ENCODE measurements at places on chromosomes 6 and 20.
A peak's percentile ranks its signal among the peaks of the same experiment; 100 is the strongest.

GRCh38 chr6:107576852-107577251 lies 86.9 kb downstream of the SOBP start:
- no peak for DNase-seq

DNA sequence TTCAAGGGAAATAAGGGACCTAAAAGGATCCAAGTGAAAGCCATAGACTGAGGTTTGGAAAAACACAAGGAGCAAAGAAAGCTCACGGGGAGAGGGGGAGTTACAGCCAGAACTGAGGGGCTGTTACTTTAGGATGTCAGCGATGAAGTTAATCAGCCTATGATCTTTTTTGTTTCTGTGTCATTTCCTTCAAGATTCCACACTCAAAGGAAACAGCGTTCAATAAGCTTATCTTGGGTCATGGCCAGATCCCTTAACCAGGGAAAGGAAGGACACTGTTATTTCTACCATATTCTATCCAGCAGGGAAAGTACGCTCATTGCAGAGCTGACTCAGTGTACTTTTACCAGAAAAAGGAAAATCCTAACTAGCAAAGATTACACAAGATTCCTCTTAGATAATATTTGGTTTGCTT lies 132.8 kb downstream of the PFDN4 start:
- no peak for DNase-seq

GRCh38 chr6:96834070-96834469 lies 3.2 kb downstream of the GPR63 start:
- DNase-seq: no peak

DNA sequence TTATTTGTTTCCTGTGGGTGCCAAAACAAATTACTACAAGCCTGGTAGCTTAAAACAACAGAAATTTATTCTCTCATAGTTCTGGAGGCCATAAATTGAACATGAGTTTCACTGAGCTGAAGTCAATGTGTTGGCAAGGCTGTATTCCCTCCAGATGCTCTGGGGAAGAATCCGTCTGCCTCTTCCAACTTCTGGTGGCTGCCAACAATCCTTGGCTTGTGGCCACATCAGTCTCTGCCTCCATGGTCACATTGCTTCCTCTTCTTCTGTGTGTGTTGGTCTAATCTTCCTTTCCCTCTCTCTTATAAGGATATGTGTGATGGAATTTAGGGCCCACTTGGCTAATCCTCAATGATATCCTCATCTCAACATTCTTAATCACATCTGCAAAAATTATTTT lies 92.8 kb upstream of the EPB41L1 start:
- no peak for DNase-seq

GRCh38 chr6:56951049-56951831 lies 3.7 kb upstream of the BEND6 start:
- no peak for DNase-seq

GRCh38 chr6:117396228-117396627 lies 29.5 kb downstream of the ROS1 start:
- no peak for DNase-seq

GRCh38 chr6:13526727-13527670 lies 39.6 kb upstream of the GFOD1 start:
- DNase-seq: peak; percentile 28

- no peak for DNase-seq
Observed at GRCh38 chr6:104521176-104521575, 338.5 kb downstream of the HACE1 start.

DNA sequence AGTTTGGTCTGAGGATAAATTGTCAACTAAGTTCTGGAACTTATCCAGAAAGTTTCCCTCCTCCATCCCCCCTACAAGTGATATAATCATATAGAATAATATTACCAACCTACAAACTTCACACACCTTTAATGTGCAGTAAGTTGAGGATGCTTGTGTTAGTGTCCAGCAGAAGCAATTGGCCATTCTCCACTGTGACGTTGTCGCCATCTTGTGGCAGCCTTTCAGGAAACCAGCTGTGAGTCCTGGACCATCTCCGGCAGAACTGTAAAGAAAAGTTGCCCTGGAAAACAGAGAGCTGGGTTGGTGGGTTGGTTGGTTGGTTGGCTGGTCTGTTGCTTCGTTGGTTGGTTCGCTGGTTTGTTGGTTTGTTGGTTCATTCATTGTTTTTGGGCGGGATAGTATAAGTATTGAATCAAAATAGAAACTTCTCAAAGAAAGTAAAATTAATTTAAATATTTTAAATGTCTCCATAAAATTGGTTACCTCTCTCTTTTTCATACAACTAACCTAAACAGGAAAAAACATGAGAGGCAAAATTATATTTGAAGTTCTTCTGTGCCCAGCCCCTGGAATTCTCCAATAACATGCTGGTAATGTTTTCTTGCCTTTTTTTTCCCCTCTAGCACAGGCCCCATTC lies 127.5 kb downstream of the PKHD1 start:
- DNase-seq: no peak

DNA sequence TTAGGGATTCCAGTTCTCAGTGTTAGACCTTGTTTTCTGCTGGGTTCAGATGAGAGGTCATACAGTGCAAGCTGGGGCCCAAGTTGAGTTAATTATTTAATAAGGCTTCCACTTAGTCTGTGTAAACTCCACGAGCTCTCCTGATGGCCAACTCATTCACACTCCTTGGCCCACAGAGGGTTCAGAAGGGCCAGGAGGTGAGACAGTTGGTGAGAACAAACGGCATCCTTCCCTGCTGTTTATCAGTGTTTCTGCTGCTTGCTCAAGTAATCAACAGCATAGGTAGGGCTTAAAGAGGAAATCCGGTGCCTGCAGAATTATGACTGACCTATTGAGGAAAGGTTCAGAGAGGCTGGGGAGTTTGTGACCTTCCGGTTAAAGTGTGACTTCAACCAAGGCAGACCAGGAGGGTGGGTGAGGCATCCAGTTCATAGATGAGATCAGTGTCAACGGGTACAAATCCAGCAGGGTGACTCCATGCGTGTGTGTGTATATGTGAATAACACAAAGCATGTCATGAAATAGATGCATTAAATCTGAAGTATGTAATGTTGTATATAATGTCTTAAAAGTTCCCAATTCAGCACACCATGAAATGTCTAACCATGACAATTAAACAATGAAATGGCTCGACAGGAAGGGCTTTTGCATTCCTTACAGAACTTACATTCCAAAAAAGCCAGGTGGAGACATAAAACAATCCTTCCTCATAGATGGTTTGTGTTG lies 37.4 kb upstream of the BCAS1 start:
- no peak for DNase-seq

DNA sequence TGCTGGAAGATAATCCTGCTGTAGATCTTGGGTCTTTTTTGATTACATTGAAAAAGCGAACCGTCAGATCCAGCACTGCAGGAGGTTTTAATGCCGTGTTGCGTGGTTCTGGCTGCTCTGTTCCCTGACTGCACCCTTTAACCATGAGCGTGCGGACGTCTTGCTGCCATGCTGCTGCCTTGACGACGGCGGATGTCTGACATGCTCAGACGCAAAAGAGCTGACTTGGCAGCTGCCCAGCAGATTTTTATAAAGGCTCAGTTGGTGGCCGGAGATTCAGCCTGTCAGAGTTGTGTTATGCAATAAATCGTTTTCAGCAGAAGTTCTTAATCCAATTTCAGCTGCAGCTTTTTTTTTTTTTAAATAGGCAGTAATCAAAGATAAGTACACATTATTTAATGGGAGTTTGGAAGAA lies 119.4 kb downstream of the JARID2 start:
- DNase-seq: peak; percentile 45

DNA sequence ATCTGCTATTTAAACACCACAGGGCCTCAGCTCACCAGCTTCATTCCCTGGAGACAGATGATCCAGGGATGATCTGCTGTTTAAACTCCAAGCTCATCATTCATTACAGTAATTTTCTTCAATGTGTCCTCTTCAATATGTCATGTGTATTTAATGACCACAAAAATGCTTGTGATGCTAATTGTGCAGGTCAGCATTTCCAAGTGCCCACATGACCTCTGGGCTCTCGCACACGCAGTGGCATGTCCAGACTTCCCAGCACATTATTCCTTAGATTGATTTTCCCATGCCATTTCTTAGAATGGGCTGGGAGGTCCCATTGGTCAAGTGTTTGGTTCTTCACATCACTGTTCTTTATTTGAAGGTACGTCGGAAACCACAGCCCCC lies 434.4 kb downstream of the HAO1 start:
- no peak for DNase-seq

DNA sequence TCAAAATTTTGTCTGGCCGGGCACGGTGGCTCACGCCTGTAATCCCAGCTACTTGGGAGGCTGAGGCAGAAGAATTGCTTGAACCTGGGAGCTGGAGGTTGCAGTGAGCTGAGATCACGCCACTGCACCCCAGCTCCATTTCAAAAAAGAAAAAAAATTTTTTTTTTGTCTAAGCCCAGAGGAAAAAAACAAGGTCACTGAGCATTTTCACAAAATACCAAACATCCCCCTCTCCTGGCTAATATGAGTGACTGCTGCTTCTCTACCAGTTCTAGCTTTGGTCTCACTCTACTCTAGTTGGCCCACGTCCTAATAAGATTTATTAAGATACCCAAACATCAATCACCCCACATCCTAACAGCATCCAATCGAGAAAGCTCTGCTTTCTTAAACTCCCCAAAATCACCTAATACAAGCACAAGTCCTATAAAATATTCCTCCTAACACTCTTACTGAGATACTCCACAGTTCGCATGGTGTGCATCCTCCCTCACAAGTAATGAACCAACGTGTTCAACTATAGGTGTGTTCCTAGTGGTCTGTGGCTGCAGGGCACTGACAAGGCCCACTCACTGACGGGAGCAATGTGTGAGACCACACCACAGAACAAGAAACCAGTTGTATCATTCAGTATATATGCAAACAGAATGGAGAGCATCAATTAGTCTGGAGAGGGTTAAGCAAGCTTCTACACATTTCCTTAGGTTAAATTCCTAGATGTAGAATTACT lies 64.2 kb downstream of the FKBP5 start:
- peak; percentile 51 for DNase-seq

GRCh38 chr6:160000280-160000704 lies 31.4 kb downstream of the IGF2R start:
- no peak for DNase-seq
